Stimulated activated CD4-positive, alpha-beta T cell treated with anti-CD3 and anti-CD28 coated beads, Interleukin-4, amount 100 ng/mL, for 4 hours (primary cell): ENCODE measurements at places on chromosomes 13 and 19.
A peak's percentile ranks its signal among the peaks of the same experiment; 100 is the strongest.

DNA sequence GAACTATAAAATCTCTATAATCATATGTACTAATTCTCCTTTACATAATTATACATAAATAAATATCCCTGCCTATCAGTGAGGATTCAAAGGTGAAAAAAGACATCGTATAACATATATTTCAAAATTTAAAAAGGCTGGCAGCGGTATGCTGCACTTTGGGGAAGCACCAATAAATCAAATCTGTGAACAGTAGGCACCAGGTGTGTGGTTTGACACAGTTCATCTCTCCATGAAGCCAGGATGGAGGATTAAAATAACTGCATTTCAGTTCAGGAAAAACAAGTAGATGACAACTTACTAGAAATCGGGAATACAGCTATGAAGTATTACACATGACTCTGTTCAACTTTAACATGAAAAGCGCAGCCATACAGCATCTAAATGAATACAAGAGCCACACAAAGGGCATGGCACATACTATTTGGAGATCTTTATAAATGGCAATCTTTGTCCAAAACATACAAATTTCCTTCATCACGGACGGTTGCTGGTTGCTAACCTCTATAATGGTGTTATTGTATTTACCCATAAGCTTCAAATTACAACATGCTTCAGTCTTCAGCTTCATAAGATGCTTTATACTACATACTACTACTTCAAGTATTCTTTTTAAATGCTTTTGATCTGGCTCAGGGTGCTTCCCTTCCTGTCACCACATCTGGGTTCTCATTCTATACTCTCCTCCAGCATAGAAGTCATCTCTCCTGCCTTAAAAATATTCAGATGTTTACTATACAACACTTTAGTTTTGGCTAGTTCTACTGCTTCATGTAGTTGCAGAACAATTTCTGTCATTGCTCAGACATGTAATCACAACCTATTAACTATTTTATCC lies 128.7 kb downstream of the KLF12 start:
- DNase-seq: no peak

DNA sequence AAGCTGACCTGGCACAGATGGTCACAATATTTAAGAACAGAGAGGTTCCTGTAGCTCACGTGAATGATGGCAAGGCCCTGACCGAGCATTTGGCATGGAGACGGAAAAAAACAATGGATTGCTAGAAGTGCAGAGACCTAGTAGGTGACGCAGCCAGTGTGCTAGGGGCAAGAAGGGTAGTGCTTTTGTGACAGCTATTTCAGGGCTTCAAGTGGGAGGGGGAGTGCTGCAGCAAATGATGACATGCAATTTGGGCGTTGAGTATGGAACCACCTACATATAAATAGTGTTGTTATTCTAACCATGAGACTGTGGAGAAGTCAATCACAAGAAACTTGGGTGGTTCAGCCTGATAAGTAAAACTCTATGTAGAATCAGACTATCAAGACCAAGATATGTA lies 65.7 kb upstream of the IL17D start:
- DNase-seq: no peak

DNA sequence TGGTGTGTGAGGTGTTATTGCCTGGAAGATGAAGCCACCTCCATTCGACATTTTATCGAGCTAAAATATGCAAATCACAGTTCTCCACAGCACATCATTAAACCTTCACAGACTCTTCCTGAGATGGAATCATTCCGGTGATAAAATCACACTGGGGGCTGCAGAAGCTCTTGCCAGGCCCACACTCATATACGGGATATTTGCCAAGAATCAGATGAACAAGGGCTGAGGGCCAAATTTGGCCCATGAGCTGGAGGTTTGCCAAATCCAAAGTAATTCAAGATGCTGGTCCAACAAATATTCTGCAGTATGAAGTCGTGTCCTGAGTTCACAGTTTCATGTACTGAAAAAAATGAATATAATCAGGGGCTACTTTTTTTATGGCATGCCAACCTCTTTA lies 16.7 kb upstream of the RXFP2 start:
- DNase-seq: no peak

DNA sequence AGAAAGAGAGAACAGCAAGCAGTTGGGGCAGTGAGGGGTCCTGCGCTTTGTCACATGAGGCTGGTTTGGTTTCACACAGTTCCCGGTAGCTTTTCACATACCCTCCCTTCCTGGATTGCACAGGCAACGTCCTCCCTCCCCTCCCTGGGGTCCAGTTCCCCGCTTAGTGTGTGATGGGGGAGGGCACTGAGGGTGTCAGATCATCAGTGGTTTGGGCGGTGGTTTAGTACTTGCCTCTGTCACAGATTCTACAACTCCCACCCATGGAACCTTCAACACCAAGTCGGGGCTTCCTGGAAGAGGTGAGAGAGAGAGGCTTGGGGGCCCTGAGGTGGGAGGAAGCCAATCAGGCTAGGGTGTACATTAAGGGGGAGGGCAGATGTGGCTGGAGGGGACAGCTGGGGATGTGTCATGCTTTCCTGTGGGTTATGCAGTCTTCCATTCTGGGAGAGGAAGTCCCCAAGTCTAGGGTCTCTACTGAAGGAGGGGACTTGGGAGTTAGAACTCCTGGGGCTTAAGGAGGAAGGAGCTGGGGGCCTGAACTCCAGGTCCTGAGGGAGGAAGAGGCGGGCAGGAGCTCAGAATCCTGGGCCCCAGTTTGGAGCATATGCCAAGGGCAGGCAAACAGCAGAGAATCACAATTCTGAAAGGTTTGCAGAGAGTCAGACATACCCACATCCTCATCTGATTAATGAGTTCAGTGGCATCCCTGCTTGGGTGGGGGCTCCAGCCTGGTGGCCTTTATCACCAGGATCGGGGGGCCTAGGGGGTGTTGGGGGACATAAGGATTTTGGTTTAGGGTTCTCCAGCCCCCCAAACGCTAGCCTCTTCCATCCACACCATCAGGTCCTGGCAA lies at the start of gene NKG7:
Gene NKG7, minus strand, starts transcription at position 6 of the 856 bp plus-strand sequence. CDS start 119 bp downstream, outside the sequence.
- DNase-seq: peak; percentile 85

DNA sequence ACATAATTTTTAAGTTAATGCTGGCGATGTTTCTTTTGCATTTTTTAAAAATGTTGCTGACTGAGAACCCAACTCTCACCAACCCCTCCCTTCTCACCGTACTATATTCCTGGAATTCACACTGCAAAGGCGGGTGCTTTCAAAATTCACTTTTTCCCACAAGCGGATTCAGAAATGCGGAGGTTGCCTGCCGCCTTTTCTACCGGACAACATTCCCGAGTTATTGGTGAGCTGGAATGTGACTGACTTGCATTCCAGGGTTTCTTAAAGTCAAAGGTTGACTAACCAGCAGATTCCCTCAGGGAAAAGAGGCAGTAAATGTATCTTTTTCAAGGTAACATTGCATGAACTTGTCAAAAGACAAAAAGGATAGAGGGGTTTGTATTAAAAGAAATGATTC lies 113.3 kb downstream of the RAB20 start:
- DNase-seq: no peak

DNA sequence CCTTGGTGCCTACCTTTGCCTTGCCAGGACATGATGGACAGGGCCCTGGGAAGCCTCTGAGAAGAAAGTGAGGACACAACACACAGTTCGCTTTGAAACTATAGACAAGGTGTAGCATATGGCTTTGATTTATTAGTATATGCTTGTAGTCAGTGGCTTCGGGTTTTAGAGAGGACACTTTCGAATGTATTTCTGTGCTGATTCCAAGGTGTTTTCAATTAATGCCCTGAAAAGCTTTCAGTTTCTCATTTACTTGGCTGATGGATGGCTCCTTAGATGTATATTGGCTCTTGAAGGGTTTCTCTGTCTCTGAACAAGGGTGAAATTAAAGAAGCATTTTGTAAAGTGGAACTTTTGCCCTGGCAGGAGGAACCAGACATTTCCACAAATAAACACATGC lies 106.9 kb downstream of the POSTN start:
- DNase-seq: no peak

DNA sequence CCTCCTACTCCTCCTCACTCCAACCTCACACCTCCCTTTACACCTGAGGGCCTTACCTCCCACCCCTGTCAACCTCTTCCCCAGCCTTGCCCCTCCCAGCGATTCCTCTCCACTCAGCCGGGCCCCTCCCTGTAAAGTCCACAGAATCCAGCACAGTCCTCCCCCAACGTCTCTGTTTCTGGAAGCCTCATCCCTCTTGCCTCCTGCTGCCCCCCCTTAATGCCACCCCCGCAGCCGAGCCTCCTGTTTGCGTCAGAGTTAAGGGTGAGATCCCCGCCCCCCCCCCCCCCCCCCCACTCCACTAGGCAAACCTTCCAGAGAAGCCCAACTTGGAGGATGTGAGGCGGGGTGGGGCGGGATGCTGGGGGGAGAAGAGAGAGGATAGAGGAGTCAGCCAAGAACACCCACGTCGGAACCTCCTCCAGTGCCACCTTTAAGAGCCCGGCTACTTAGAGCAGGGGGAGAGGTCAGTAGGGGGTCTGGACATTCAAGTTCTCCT lies 2.1 kb downstream of the UNC13A start:
- no peak for DNase-seq

DNA sequence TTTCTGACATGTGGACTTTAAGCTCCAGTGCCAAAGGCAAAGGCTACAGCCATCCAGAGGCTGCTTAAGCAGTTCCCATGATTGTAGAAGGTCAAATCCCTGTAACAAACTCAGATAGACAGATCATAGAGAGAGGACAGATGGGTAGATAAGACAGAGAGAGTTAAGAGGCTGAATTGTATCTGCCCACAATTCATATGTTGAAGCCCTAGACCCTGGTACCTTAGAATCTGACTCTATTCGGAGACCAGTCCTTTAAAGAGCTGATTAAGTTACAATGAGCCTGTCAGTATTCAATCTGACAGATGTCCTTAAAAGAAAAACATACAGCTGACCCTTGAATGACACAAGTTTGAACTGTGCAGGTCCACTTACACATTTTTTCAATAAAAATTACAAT lies 115.2 kb downstream of the RAP2A start:
- DNase-seq: no peak

DNA sequence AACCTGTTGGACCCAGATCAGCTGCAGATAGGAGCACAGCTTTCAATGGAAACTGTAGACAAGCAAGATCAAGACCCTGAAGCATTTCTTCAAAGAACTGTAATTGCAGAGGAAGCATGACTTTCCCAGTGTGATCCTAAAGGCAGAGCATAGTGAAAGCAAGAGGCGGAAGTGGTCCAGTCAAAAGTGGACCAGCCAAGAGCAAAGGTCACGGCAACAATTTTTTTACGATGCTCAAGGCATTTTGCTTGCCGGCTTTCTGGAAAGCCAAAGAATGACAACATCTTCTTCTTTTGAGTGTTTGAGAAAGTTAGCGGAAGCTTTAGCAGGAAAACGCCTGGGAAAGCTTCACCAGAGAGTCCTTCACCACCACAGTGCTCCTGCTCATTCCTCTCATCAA lies 111.6 kb downstream of the RNF17 start:
- DNase-seq: no peak

GRCh38 chr13:30366088-30366487 lies 56.2 kb upstream of the UBE2L5 start:
- no peak for DNase-seq

GRCh38 chr13:31436478-31436877 lies 236.7 kb downstream of the B3GLCT start:
- no peak for DNase-seq
